ENCODE measurements at places on chromosomes 5 and 9.

DNA sequence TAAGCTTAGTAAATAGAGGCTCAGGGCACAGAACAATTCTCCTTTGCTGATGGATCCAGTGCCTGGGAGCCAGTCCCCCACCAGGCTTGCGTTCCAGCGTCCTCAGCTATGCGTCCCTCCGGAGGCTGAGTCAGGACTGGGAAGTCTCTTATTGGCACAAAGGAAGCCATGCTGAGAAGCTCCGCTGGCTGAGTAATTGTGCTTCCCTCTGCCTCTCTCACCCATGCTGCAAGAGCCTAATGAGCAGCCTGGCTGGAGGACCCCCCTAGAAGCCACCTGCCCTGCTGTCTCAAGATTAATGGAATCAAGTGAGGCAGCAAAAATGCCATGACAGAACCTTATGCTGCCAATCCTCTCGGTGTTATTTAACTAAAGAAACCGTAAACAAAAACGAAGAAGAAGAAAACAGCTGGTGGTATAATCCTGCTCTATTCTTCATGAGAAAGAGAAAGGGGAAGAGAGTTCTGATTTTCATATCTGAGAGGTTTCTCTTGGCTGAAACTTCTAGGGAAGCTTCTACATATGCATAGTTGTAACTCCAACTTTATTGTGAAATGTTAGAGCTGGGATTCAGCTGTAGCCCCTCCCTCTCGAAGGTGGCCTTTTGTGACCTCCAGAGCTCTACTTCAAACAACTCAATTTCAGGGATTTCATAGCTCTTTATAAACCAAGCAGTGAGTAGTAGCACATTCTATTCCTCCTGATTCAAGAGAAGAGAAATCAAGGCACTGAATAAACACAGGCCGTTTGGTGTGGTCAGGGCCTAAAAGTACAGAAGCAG, 185.4 kb upstream of the SEMA6A start:
- DNase-seq = no peak

DNA sequence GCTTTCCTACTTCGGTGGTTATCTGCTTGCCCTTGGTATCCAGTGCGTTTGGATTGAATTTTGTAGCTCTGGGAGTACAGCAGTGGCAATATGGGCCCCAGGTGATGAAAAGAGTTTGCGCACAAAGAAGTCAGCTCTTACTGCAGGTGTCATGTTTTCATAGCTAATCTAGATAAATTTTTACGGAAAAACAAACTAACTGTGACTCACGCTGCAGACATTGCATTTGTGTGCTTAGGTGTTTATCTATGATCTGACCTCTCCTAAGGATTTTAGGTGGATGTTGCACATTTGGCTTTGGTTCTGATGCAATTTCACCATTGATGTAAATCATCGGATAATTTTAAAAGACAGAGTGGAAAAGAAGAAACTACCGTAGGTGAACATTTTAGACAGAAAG, 92.1 kb downstream of the VCAN start:
- DNase-seq = no peak

GRCh38 chr5:54895816-54896341, 89.5 kb downstream of the ESM1 start:
- no peak for DNase-seq

DNA sequence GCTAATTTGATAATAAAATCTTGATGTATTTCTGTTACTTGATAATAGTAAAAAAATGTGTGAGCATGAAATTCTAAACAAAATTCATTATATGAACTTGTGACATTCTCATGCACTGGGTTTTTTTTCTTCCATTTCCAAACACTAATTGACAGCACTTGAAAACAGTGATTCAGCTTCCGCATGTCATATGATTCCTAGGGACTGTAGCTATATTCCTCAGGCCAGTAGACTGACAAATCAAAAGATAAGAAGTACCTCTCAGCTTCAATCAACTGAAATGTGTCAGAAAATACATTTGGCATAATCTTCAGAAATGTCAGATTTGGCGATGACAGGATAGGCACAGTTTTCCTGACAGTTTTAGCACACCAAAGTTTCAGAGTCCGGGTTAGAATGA, 52.5 kb downstream of the EFNA5 start:
- DNase-seq = no peak

DNA sequence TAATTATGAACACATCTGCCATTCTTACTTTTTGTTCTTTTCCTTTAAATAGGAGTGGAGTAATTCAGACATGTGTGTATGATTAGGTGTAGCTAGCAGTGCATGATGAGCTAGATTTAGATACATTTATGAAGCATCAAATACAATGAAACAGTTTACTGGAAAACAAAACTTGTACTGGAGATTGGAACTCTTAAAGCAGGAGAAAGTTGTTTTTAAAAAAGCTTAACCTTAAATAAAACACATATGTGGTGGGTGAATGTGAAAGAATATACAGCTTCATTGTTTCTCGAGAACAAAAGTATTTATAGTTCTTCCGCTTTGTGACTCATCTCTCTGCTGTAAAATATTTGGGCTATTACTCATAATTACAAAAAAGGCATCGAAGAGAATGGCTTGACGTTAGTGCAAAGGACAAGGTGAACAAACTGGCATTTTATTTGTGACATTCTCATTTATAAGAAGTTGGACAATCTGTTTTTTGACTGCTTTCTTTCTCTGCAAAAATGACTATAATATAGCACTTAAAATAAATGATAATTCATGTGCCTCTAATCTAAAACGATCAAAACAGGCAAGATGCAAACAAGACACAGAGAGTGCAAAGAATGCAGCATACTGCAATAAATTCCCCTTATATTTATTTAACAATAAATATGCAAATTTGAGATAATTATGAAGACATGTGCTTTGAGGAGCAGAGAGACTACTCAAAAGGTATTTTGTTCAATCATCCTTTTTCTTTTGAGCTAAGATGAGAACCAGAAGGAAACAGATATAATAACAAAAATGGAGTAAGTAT, 478.8 kb downstream of the CETN3 start:
- no peak for DNase-seq

- no peak for DNase-seq
Observed at GRCh38 chr9:114373960-114374730, 13.6 kb downstream of the AKNA start.

GRCh38 chr5:2007878-2008501, 125.3 kb upstream of the IRX4 start:
- DNase-seq = no peak

DNA sequence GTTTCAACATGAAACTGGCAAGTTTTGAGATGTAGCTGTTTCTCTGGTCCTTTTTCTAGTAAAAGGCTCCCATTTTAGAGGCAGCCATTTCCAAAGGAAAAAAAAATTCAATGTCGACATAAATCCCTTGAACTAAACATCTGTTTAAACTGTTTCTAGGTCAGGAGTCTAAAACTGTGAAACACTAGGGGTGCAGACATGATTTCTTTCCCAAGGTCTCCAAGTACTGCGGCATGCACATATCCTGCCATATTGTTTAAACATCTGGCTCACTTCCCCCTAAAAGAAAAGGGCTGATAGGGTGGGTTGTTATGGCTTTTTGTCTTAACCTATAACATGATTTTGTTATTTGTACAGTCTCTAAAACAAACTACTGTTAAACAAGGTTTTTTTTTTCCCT, 51.1 kb downstream of the NFIB start:
- no peak for DNase-seq

DNA sequence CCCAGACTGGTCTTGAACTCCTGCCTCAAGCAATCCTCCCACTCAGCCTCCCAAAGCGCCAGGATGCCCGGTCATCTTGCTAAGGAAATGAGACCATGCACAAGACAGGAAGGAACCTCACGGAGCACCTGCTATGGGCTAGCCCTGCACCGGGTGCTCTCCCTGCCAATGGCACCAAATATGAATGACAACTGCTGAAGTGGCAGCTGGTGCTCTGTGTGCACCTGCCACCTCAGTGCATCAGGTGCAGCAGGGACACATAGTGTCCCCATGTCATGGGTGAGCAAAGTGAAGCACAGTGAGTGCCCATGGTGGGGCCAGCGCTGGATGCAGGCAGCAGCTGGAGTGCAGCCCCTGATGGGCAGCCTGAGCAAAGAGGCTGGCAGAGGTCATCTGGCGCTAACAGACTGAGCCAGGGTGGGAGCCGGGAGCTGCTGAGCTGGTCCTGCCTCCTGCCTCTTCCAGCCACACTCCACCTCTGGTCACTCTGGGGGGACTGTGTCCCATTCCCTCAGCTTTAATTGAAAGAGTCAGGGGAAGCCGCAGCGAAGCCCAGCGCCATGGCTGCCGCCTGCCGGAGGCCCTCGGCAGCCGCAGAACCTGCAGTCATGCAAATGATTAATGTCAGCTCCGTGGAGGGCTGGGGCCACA, 46.4 kb downstream of the BARX1 start:
- DNase-seq = no peak

DNA sequence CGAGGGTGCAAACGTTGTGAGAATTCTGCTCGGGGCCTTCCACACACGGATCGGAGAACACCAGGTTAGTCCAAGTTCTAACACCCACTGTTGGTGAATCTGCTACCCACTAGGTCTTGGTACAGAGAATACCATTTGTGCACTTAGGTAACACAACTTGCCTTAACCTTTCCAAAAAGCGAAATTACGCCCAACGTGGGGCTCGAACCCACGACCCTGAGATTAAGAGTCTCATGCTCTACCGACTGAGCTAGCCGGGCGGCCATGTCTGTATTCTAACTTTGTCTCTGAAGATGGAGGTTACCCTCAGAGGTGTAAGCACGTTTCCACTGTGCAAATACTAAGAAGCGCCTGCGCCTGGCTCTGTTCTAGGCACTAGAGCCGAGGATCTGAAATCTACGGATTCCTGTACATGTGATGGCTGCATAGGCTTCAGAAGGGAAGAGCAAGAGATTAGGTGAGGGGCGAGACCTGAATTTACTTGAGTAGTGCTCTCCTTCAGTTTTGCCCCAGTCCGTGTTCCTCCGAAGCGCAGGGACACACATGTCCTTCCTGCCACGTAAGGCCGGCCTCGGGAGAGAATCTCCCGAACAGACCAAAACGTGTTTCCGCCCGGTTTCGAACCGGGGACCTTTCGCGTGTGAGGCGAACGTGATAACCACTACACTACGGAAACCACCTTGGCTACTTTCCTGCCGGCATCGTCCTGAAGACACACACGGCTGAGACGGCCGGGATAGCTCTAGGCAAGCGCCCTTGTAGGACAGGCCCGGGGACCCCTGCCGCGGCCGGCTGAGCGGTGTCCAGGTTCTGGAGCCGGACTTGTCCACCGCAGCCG, 1.1 kb upstream of the TRIM41 start:
- DNase-seq = no peak

DNA sequence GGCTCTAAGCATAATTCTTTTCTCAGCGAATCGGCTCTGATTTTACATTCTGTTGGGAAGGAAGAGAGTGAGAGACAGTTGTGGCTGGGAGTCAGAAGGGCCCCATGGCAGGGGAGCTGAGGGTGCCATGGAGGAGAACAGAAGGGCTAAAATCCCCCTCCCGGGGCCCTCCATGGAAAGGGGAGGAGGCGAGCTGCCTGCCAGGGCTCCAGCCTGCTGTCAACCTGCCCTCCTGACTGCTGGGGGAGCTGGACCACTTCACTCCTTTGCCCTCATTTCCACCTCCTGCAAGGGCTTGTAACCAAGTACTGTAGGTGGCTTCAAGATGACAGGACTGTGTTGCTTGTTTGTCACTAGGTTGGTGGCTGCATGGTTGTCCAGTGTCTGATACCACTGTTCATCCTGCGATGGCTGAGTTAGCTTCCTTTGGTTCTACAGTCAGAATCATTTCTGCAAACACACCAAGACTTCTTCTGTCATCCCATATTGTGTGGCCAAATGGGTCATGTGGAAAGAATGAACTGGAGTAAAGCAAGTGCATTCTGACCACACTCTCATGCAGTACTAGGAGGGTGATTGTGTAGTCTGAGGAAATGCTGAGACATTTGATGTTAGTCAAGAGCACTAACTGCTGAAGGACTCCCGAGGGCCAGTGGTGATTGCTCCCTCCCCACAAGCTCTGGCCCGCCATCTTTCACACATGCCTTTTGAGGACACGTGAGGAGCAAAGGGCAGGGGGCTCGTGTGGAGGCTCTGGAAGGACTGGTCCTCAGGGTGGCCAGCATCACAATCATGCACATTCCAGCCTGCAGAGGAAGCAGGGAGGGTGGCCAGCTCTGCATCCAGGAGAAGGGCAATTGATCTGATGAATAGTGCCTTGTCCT, 307.2 kb downstream of the GADD45G start:
- DNase-seq = no peak

- DNase-seq = no peak
Observed at GRCh38 chr9:27278374-27278773, 18.6 kb downstream of the EQTN start.

- no peak for DNase-seq
Observed at GRCh38 chr9:14806941-14807520, 84.5 kb upstream of the CER1 start.

DNA sequence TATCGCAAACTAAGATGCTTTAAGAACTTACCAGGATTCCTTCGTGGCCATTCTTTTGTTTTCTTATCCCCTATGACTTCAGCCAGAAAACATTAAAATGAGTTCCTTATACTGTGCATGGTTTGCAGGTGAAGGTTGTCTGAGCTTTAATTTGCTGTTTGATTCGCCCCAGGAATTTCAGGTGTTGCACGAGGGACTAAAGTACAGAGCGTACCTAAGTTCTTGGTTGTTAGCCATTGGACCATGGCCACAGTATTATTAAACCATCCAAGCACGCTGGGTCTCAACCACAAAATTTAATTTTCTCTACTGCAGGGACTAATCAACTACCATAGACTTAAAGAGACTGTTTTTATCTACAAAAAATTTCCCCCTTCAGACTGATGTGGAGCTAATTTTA, 208.4 kb upstream of the MPDZ start:
- DNase-seq = no peak

DNA sequence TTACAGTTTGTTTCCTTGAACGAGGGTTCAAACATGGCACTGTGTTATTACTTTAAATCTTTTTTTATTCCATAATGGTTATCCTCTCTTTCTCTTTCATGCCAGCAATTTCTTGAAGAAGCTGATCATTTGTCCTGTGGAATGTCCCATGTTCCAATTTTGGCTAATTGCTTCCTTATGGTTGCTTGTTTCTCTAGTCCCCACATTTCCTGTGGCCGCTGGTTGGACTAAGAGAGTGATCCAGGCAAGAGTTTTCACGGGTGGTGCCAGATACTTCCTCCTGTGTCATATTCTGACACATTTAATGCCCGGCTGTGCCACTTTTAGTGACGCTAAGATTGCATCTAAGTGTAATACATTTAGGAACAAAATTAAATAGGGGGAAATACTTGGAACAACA, 83.8 kb upstream of the FAM169A start:
- no peak for DNase-seq

GRCh38 chr9:123658792-123659191, 271.1 kb downstream of the DENND1A start:
- DNase-seq = no peak

DNA sequence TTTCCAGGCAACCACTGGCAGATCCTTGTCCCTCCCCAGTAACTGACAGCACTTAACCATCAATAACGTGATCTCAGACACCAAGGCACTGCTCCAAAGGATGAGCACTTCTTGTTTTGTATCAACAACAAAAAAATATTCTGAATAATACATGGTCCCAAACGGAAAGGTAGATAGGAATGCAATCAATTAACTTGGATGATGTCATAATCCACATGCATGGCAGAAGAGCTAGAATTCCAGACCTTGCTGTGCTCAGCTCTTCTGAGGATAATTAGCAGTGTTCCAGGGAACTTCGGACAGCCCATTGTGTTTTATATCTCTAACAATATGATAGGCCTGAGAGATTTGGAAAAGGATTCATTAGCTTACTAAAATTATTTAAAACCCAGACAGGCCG, 288.4 kb upstream of the PCSK5 start:
- DNase-seq = no peak

GRCh38 chr5:137275083-137275482, 224.0 kb downstream of the SPOCK1 start:
- no peak for DNase-seq

GRCh38 chr9:8627976-8628679, 828.5 kb upstream of the DMAC1 start:
- DNase-seq = no peak
